ENCODE measurements at places on chromosomes 7 and 10.

DNA sequence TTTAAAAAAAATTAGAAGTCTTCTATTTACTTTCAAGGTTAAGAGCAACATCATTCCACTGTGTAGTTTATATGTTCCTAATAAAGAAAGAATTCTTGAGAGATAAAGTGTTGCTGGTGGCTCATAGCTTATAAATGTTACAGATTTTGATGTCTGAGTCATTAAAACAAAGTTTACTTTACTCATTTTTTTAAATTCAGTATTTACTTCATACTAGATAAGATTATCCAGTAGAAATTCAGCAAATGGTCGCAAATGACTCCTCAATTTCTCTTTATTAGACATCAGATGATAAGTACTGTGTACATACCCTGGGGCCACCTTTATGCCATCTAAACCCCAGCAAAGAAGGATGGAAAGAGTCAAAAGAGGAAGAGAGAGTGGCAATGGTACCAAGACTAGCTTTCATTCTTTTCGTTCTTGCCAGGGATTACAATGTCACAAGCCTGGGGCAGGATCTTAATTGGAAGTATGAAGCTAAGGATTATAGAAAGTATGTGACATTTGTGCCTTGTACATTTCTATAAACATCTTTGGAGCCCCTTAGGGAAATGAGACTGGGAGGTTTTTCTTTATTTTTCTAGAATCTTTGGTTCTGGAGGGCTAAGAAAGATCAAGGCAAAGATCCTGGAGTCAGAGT lies 206.1 kb downstream of the CHRM2 start:
- no peak for DNase-seq

DNA sequence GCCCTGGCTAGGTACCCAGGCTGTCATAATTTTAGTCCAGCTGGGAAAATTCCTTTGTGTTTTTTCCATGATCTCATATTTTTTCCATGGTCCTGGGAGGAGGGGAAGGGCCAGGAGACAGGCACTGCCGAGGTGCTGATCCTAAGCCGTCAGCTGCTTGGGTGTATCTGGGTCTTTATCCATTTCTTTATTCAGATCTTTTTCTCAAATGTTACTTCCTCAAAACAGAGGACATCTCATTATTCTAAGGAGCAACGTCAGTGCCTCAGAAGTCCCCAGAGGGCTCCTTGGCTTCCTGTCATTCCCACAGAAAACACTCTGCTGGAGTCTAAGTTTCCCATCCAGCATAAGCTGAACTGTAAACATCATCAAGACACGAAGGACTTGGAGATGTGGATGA lies 2.8 kb upstream of the OR6V1 start:
- DNase-seq = no peak

DNA sequence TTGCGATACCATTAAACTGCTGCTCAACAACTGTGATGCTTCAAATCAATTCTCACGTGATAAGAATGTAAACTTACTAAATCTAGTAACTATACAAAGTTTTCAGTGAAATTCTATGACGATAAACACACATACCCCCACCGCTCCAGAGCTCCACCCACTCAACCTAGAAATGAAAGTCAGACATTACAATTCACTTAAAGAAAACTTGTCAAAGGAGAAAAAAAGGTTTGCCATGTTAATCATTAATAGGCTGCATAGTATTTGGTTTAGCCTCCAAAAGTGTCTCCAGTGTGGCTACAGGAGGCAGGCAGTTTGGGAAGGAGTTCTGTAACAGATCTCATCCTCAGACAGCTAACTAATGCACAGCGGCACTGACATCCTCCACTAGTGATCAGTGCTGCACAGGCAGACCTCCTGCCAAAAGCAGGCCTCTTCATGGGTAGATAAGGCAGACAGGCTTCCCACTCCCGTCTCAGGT lies 3.1 kb downstream of the HERPUD2 start:
- DNase-seq = no peak

- no peak for DNase-seq
Measured at GRCh38 chr7:108380517-108380916, 75.7 kb downstream of the NRCAM start.

DNA sequence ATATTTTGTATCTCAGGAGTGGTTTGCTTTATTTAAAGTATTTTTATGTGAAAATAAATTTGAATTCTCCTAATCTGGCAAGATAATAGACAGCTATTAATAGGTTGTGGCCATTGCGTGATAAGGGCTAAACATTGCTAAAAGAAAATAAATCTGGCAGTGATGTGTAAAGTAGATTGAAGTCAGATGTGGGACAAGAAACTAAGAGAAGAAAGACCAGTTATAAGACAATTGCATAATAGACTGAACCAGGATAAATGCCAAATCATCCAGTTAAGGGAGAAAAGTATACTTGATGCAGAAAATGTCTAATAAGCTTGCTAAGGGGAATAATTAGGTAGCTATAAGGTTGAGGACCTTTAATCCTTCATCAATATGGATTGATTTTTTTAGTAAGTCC lies 197.5 kb upstream of the CSTF2T start:
- no peak for DNase-seq

DNA sequence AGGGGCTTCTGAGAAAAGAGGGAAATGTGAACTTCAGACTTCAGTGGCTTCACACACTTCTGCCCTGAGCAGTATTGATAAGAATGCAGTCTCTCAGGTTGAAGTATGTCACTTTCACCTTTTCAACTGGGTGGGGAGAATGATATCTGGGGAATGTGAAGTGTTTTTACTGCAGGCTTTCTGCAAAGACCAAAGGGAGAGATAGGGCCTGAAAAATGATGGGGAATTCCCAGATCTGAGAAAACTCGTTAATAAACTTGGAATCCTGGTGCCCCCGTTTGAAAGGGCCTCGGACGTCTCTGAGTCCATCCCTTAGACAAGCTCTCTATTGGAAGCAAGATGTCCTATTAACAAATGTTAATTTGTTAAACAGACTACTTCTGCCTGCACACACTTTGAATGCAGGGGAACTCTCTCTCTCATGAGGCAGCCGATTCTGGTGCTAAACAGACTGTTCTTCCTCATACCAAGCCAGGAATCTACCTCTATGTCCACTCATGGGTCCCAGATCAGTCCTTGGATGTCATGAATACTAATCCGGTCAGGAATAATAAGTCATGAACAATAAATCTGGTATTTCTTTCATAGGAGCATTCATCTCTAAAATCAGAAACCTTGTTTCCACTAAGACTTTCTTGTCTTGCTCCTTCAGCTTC lies 193.6 kb downstream of the JCAD start:
- no peak for DNase-seq

- no peak for DNase-seq
Measured at GRCh38 chr10:49831352-49832035, 69.4 kb upstream of the OGDHL start.

DNA sequence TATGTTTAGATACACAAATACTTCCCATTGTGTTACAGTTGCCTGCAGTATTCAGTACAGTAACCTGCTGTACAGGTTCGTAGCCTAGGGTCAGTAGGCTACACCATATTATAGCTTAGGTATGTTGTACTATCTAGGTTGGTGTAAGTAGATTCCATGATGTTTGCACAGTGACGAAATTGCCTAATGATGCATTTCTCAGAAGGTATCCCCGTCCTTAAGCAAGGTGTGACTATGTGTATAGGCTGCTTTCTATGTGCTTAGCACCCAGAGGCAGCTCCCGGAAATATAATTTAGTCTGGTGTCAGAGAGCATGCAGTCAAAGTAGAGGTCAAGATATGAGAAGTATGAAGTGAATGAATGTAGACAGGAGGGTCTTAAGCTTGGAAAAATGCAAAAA lies 9.8 kb downstream of the MAPK8 start:
- no peak for DNase-seq

- DNase-seq = no peak
Measured at GRCh38 chr7:122027058-122027457, 117.0 kb downstream of the AASS start.

GRCh38 chr7:35263396-35263795 lies 9.5 kb upstream of the TBX20 start:
- DNase-seq = no peak

GRCh38 chr10:126902157-126902556 lies 3.1 kb upstream of the DOCK1 start:
- DNase-seq = no peak

DNA sequence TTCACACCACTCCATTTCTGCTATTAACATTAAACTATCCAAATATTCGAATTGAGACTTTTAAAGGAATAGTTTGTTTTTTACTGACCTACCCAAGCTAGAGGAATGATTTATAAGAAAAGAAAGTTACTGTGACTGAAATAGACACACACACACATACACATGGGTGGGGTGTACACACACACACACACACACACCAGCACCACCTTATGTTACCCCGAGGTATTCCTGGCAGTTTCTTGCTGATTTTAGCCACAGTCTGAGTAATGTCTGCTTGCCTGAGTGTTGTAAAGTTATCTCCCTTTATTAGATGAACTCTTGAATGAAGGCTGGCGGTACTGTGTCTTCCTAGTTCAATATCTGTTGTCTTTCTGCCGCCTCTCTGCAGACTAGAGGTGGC lies 91.3 kb upstream of the PRKG1 start:
- no peak for DNase-seq

Data from right hindlimb (tissue), 1 donor.